Activated T-cell treated with anti-CD3 and anti-CD28 coated beads for 1 hour (primary cell): ENCODE measurements at places on chromosomes 3 and 15.
A peak's percentile ranks its signal among the peaks of the same experiment; 100 is the strongest.

GRCh38 chr3:52046186-52046901, 10.0 kb downstream of the DUSP7 start:
- DNase-seq = no peak

- DNase-seq = no peak
Observed at GRCh38 chr3:13115991-13116390, 42.8 kb upstream of the IQSEC1 start.

DNA sequence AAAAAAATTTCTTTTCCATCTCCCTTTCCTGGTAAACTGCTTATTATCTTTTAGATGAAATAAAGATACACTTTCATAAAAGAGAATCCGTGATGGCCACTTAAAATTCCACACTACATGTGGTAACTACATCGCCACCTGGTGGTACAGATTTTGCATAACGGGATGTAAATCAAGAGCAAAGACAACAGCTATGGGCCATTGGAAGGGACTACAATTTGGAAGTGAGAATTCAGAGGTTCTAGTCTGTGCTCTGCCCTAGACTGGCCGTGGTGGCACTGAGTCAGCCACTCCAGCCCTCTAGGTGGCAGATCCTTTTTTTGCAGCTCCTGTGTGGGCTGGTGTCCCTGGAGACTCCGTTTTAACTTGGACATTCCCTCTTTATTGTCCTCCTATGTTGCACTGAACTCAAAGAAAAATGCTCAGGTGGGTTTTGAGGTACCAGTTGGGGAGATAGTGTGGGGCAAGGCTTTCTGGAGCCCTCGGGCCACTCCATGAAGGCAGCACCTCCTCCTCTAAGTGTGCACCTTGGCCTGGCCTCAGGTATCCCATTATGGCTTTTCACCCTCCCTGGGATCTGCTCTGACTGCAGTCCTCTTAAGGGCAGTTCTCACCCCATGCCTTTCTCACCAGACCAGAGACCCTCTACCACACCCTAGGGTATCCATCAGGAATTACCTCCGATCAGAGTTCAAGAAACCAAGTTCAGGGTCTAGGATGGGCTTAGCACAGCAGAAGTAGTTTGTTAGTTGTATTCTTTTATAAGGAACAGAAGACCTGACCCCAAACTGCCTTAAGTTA, 54.9 kb downstream of the SPSB4 start:
- peak; percentile 43 for DNase-seq

DNA sequence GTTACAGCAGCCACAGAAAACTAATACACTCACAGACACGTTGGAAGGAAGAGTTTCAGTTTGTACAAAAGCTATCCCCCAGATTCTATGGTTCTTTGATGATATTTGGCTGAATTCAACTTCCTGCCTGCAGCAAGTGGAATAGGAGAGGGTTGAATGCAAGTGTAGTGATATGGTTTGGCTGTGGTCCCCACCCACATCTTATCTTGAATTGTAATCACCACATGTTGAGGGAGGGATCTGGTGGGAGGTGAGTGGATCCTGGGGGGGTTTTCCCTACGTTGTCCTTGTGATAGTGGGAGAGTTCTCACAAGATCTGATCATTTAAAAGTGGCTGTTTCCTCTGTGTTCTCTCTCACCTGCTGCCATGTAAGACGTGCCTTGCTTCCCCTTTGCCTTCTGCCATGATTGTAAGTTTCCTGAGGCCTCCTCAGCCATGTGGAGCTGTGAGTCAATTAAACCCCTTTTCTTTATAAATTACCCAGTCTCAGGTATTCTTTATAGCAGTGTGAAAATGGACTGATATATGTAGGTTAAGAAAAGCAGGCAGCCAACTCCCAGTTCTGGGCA, 29.8 kb downstream of the NMNAT3 start:
- no peak for DNase-seq

DNA sequence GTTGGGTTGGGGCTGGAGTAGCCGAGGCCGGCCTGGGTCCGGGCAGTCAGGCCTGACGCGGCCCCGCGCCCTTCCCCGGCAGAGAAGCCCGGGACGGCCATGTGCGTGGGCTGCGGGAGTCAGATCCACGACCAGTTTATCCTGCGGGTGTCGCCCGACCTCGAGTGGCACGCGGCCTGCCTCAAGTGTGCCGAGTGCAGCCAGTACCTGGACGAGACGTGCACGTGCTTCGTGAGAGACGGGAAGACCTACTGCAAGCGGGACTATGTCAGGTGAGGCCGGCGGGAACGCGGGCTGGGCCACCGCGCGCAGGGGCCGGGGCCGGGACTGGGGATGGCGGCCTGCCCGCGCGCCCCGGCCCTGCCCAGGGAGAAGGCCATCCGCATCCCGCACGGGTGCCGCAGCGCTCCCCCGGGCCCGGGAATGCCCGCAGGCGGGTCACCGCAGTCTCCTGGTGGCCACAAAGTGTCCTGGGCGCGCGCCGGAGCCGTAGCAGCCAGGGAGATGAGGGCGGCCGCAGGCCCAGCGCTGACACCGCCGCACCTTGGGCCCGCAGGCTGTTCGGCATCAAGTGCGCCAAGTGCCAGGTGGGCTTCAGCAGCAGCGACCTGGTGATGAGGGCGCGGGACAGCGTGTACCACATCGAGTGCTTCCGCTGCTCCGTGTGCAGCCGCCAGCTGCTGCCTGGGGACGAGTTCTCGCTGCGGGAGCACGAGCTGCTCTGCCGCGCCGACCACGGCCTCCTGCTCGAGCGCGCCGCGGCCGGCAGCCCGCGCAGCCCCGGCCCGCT, 1.3 kb downstream of the ISL2 start:
- no peak for DNase-seq

- DNase-seq = no peak
Observed at GRCh38 chr15:49530092-49530491, 90.5 kb downstream of the FAM227B start.

DNA sequence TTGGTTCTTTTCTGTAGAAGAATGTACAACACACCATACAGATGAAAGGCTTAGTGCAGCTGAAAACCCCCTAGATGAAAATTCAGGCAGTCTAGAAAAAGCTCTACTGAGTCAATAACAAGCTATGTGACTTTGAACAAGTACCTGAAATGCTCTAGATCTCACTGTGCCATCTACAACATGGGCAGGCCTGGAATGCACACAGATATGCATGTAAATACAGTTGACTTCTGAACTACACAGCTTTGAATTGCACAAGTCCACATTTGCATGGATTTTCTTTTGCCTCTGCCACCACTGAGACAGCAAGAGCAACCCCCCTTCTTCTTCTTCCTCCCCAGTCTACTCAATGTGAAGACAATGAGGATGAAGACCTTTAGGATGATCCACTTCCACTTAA, 98.4 kb downstream of the CNTN3 start:
- DNase-seq = no peak

- no peak for DNase-seq
Observed at GRCh38 chr3:5889374-5889773, 701.9 kb downstream of the EDEM1 start.

DNA sequence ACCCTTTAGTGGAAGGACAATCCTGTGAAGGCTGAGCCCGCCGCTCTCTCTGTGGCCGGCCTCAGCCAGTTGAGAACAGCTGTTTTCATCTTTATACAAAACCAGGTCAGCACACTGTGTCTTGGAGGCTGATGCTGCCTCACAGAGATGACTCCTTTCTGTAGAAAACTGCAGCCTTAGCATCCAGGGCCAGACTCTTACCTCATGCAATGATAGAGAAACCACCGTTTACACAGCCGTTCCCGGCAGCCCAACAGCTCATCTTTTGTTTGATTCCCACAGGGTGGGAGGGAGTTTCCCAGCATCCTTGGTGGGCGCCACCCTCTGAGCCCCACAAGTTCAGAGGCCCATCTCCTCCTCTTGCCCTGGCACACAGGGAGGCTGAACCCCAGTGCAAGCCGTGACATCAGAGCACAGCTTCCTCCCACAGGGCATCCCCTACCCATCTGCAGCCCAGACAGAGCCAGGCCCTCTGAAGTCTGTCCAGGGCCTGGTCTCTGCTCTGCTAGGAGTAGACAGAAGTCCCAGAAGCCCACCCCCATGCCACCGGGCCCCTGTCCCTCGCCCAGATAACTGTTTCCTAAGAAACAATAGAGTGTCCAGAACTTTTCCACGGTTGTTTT, 105.0 kb downstream of the LRRK1 start:
- DNase-seq = no peak

DNA sequence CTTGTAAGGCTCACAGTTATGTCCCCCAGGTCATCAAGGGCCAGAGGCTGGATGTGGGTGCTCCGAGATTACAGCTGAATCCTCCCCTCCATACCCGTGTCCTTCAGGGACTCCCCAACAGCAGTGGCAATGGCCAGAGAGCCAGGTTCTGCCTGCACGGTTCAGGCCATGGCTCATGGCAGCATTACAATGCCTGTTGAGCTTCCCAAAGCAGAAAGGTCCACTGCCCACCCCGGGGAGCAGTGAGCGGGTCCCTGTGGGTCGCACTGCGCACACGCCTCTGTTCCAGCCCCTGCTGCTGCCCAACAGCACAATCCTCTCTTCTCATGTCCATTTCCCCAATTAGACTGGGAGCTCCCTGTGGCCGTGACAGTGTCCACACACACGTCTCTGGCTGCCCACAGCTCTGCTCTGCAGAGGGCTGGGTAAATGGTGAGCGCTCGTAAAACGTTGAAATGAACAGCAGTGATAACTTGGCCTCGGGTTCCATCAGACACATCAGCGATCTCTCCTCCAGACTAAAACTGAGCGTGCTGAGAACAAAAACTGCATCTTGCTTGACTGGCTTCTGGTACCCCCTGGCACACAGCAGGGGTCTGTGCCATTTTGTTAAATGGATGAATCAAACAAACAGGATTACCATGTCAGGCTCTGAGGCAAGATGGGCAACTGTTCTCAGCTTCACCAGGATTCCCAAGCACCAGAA, 80.4 kb downstream of the VGLL4 start:
- DNase-seq = no peak

DNA sequence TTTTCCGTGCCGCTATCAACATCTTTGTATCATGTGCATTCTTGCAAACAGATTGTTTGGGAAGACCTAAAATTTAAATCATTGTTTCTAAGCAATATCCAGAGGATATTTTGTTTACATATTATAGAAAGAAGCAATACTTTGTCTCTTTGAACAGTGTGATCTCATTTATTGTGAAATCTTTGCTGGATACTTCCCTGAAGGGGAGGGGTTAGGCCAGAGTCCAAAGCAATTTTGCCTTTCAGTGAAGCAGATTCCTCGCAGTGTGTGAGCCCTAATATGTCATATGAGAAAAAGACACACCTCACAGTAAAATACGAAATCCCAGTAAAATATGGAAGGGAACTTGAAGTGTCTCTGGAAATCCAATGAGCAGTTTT, 158.7 kb upstream of the SLCO3A1 start:
- no peak for DNase-seq

DNA sequence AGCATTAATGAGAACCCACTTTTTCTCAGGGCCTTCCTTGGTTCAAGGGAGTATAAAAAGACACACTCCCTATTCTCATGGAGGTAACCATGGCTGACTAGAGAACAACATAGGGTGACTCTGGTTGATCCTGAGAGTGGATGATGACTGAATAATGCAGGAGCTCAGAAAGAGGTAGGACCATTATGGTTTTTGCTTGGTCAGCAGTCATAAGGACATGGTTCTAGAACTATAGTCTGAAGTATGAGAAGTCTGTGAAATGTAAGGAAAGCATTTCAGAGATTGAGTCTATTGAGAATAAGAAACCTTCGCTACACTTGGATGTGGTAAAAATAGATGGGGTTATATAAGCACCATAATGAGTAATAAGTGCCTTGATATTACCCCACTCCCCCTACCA, 184.1 kb upstream of the GPR149 start:
- no peak for DNase-seq

- no peak for DNase-seq
Observed at GRCh38 chr15:24078310-24079029, 391.4 kb upstream of the NDN start.

DNA sequence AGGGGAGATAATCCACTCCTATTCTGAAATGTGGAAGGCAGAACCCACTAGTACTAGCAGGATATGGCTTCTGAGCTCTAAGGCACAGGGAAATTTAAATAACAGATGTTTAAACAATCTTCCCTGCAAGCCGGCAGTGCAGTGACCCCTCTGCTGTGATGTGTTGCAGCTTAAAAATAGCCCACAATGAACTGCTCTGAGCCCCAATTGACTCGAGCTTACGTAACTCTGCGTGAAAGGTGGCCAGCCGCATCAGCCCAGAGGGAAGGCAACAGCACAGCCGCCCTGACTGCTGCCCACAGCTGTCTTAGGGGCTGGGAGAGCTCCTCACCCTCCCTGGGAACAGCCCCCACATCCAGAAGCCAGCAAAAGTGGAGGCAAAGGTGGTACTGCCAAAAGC, 12.5 kb upstream of the CAMKV start:
- DNase-seq = no peak
